ENCODE measurements at places on chromosomes 2 and 18.

DNA sequence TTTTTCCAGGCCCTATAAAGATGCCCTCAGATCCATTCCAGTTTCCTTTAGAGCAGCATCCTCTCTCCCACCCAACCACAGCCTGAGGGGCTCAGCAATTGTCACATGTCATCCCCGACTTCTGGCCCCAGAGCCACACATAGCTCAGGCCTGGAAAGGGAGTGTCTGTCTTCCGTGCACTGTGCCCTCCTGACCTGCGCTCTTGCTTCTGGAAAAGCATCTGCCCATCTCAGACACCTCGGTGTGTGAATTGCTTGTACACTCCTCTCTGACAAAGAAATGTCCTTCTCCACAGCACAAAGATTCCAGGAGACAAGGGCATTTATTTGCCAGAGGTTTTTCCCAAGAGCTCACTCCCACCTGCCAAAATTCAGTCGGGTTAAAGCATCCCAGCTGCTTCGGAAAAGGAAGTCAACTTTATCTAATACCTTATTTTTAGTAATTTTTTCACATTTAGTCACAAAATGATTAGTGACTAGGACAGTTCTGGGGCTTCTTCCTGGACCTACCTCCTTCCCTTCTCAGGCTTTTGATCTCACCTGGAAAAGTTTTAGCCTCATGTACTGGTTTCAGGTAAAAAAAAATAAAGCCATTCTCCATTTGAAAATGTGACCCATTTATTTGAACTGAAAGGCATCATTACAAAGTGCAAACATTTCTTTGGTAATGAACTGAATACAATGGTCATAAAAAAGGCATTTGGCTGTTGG lies 112.9 kb downstream of the PXDN start:
- DNase-seq: no peak

DNA sequence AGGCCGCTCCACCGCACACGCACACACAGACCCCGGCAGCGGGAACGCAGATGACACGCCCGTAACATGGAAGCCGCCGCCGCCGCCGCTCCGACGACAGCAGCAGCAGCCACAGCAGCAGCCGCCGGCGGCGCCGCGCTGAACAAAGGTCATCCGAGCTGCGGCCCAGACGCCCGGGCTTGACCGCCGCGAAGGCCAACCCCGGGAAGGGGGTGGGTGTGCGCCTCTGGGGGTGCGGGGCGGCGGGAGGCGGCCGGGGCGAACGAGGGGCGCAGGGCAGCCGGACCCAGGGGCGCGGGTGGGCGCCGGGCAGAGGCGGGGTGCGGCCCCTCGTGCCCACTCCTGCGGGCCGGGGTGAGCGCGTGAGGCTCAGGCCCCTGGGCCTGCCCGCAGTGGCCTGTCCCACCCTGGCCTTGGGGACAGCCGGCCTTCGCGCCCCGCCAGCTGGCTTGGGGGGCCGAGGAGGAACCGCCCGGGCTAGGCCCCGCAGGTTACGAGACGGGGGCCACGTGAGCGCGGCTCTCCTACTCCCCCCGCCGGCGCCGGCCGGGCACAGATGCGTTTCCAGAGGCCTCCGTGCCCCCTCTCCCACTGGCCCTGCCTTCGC lies 1.0 kb upstream of the ZNF532 start:
- no peak for DNase-seq

- no peak for DNase-seq
These were observed 68.2 kb upstream of the LRRTM4 start for GRCh38 chr2:77590298-77590917.

DNA sequence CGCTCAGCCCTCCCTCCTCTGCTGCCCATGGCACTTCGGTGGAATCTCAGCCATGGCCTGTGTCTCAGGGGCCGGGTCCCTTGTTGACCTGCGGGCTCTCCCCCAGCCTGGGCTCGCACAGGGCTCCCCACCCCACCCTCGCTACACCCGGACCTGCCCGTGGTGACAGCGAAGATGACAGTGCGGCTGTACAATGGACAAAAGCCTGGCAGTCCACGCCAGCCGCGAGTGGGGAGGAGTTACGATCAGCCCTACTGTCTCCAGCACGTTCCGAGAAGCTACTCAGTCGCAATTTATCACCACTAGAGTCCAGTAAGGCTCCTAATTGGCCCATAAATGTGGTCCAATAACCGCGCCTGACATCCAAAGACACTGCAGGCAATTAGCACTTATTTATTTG lies 31.6 kb downstream of the GBX2 start:
- DNase-seq: no peak

- no peak for DNase-seq
These were observed 1.5 kb downstream of the KIF1A start for GRCh38 chr2:240818293-240819125.

GRCh38 chr2:240431271-240431660 lies 4.2 kb upstream of the GPC1 start:
- DNase-seq: no peak

- DNase-seq: no peak
These were observed 38.4 kb downstream of the SPC25 start for GRCh38 chr2:168851674-168852320.

- no peak for DNase-seq
These were observed 68.5 kb upstream of the PID1 start for GRCh38 chr2:229339618-229340017.

- DNase-seq: no peak
These were observed 128.2 kb downstream of the MYCN start for GRCh38 chr2:16068552-16068940.

- no peak for DNase-seq
These were observed 2.4 kb downstream of the TMEM200C start for GRCh38 chr18:5892823-5893431.

GRCh38 chr18:69985239-69985638 lies 37.6 kb upstream of the CD226 start:
- DNase-seq: no peak

DNA sequence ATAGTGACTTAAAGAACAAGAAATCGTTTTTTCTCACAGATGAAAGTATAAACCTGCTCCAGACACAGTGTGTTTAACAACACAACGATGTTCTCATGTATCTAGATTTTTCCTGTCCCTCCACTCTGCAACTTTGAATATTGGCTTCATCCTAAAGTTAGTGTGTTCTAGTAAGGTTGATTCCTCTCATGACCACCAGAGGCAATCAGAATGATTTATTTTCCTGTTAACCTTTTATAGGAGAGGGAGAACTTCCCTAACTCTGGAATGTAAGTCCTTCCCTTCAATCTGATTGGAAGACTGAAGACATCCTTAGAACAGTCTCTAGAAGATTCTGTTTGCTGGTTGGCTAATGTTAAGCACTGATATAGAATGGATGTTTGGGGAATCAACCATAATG lies 41.0 kb upstream of the TAF4B start:
- no peak for DNase-seq

DNA sequence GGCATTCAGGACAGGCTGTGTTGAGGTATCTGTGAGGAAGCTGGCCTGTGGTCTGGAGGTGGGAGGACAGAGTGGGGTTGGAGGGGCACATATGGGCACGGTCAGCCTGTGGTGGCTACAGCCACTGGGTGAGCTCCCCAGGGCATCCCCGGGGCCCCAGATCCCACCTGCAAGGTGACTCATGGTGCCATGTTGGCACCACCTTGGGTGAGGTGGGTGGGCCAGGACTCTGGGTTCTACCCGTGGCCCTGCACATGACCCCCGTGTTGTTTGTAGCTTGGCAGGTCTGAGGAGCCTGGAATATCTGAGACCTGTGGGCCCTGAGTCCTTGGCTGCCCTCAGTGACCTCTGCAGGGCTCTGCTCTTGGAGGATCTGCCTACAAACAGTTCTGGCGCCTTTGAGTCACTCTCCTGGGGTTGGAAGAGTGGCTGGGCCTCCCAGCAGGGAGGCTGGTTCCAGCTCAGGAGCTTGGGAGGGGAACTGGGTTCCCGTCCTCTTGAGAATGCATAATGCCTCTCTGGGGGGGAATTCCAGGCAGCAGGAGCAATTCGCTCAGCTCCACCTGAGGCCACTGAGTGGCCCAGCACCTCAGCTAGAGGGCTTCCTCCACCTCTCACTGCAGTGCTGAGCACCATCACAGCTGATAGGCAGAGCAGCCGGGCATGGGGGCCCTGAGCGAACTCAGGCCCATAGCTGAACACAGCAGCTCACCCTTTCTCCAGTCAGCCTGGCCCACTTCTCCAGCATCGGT lies 105.1 kb downstream of the DYSF start:
- DNase-seq: no peak

DNA sequence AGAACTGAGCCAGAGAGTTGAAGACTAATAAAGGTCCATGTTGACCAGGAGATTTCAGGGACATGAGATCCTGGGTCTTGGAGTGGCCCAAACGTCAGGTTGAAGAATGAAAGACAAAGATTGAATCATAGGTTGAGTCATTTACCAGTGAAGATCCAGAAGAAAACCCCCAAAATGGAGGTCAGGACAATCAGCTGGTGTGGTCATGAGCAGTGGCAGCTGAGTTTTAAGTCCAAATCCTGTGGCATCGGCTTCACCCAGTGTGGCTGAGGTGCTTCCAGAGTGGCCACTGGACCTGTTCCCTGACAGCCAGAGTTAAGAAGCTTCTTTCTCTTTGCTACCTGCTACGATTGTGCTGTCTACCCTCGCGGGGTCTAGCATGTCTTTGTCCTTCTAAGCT lies 234.0 kb downstream of the BCL2 start:
- no peak for DNase-seq

GRCh38 chr2:28516950-28517349 lies 21.1 kb downstream of the PLB1 start:
- DNase-seq: no peak

GRCh38 chr2:137420744-137421143 lies 543.5 kb upstream of the HNMT start:
- DNase-seq: no peak

DNA sequence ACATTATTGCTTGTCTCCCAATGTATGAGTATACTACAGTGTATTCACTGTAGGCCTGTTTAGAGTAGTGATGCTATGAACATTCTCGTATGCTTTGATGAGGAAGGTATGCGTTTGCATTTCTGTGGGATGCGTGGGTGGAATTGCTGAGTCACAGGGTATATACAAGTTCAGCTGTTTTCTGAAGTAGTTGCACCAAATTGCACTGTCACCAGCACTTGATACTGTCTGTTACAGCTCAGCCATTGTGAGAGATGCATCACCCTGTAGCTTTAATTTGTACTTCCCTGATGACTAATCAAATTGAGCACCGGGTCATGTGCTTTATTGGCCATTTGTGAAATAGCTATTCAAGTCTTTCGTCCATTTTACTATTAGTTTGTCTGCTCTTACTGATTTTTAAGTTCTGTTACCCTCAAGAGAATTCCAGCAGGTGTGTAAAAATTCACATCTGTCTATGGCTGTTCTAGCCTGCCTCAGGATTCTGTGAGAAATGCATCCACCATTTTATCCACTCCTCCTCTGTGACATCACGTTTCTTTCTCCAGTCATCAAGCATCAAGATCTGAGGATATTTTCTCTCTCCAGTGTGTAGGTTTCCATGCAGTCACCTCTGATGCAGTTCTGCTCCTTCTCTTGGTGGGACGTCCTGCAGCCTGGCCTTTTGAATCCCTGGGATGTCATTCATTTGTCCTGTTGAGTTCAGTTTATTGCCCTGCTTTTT lies 72.5 kb downstream of the DGKD start:
- no peak for DNase-seq

DNA sequence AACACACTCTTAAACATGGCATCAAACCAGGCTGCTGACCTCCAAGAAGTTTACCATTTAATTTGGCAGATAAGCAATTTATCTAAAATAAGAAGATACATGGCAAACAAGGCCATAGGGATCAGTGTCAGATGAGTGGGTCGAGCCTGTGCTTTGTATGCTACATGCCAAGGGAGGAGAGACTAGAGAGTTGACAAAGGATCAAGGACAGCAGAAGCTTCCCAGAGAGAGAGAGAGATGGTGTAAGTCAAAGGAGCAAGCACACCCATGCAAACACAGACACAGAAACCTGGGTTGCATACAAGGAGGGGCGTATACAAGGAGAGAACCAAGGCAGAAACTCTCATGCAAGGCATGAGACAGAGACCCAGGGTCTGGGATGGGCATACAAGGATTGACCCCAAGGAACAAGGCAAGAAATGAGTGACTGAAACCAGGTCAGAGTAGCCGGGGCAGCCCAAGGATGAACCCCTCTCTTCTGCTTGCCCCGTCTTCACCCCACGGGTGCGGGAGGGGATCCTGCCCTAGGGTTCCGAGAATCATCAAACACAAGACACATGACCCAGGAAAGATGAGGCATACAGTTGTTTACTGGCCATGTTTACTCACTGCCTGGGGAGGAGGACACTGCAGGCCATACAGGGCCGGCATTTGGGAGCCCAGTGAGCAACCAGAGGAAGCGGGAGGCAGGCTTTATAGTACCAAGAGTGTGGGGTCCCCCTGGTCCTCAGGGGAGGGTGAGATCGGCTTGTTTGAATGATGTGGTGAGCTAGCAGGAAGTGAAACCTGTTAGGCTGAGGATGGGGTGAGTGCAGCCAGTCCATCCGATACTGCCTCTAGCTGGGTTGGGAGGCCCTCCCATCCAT lies 529.2 kb upstream of the ID2 start:
- DNase-seq: no peak

- no peak for DNase-seq
These were observed 19.4 kb downstream of the CYP26B1 start for GRCh38 chr2:72128059-72128842.

DNA sequence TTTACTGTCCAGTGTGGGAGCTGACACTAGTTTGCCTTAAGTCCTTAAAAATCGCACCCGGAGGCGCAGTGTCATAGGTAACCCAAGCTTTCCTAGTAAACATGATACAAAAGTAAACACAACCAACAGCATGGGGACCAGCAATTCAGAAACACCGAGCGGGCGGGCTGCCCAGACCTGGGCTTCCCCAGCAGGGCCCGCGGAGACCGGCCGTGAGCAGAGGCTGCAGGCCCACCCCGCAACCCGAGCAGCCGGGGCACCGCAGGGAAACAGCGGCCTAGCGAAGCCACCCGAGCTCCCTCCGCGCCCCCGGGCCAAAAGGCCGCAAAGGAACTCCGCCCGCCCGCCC lies 296 bp downstream of the TTC21B start:
- no peak for DNase-seq

GRCh38 chr2:169397697-169398096 lies 35.4 kb upstream of the LRP2 start:
- DNase-seq: no peak

- DNase-seq: no peak
These were observed 60.1 kb upstream of the CD28 start for GRCh38 chr2:203646266-203646864.

GRCh38 chr18:49123431-49123830 lies 172.7 kb upstream of the SMAD7 start:
- no peak for DNase-seq

- no peak for DNase-seq
These were observed 102.9 kb downstream of the NFATC1 start for GRCh38 chr18:79498662-79499061.

GRCh38 chr2:16649353-16650286 lies 16.0 kb downstream of the CYRIA start:
- DNase-seq: no peak

DNA sequence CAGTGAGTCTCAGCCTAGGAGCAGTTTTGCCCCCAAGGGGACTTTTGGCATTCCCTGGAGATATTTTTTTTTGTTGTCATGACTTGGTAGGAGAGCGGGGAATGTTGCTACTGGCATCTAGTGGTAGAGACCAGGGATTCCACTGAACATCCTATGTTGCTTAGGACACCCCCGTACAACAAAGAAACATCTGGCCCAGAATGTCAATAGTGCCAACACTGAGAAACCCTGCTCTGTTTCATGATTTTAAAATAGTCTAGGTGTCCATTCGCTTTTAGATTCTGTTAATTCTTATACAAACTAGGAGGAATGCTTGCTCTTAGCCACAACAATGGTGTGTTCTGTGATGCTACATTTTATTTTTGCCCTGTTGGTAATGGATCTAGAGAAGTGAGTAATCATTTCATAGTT lies 225.8 kb upstream of the SIX3 start:
- no peak for DNase-seq

All from effector CD8-positive, alpha-beta T cell (primary cell).